ENCODE measurements at places on chromosomes 3 and 15.

GRCh38 chr3:44067431-44067830 is 174.3 kb upstream of the TOPAZ1 start:
- DNase-seq = no peak

DNA sequence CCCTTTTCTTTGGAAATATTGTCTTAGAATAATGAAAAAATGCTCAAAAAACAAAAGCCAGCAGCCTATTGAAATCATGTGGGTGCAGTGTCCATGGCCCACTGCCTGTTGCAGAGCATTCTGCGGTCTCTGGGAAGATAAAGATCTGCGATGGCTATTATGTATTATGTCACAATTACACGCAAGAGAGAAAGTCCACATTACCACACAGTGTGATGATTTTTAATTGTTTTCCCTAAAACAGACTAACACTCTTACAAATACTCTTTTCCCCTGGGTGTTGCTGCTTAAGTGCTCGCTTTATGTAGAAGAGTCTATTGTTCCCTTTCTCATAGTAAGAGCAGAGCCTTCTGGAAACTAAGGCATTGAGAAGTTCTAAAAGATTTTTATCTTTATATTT is 32.2 kb downstream of the SSR3 start:
- DNase-seq = no peak

GRCh38 chr3:189954733-189955665 is 165.7 kb downstream of the P3H2 start:
- DNase-seq = no peak

- DNase-seq = no peak
These were observed 5.9 kb downstream of the CHD2 start for GRCh38 chr15:92906020-92906419.

GRCh38 chr15:75151214-75152128 is 50.2 kb upstream of the C15orf39 start:
- no peak for DNase-seq

DNA sequence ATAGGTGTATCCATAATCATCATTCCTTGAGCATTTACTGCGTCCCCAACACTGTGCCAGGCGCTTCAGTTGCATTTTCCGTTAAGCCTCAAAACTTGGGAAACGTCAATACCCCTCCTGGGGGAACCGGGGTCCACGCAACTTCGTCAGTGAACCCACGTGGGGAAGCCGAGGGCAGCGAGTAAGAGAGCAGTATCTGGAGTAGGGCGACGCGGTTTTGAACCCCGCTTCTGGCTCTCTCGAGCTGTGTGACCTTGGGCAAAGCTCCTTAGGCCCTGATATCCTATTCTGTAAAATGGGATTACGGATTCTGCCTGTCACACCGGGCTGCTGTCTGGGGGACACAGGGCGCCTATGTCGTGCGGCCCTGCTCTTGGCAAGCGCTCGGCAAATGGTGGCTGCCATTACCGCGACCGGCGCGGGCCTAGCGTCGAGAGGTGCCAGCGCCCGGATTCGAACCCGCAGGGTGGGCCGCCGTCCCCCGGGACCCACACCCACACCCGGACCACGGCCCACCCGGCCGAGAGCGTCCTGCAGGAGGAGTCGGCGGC is 590 bp downstream of the POLG start:
- DNase-seq = no peak

GRCh38 chr3:187291512-187292132 is at the start of gene MASP1:
Gene MASP1 (minus strand): TSS chr3:187291737. CDS start chr3:187291632, 105 bp downstream.
- DNase-seq = no peak

- no peak for DNase-seq
These were observed 48.3 kb downstream of the EXD1 start for GRCh38 chr15:41182266-41182665.

- DNase-seq = no peak
These were observed 203.0 kb upstream of the PDZRN3 start for GRCh38 chr3:73827725-73828211.

DNA sequence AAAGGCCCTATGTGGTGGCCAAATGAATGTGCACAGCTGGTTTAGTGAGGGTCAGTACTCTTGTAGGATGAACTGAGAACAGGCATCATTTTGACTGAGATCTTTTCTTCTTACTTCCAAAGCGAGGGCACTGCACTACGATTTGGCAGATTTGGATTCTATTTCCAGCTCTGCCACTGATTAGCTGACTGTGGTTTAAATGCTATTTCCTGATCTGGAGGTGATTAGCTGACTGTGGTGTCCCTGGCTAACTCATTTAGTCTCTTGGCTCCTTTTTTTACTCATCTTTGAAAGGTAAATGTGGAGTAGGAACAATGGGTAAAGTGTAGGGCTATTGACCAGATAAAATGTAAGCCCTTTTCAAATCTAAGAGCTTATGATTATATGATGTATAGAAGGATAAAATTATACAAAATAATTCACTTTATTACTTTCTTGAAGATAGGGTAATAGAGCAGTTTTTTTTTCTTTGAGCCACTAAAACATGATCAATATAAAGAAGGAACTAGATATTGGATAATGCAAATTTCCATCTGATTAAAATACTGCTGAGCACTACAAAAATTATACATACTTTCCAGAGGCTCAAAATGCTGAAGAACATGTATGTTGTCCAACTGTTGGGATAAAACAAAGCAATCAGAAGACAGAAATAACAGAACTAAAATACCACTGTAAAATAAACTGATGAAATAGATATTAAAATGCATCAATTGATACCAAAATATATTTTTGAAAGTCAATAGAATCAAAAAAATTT is 39.7 kb upstream of the PLOD2 start:
- no peak for DNase-seq

DNA sequence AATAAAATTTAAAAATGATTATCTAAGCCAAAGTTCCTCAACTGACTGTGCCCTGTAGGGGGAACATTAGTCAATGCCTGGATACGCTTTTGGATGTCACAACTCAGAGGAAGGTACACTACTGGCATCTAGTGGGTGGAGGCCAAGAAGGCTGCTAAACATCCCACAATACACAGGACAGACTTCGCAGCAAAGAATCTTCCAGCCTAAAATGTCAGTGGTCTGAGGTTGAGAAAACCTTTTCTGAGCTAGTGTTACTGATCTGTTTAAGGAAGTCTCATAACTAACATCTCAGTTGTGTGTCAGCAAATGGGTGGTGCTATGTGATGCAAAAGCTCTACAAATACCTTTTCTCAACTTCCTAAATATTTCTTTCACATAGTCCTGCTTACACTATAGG is 20.9 kb upstream of the LDHAL6B start:
- DNase-seq = no peak

DNA sequence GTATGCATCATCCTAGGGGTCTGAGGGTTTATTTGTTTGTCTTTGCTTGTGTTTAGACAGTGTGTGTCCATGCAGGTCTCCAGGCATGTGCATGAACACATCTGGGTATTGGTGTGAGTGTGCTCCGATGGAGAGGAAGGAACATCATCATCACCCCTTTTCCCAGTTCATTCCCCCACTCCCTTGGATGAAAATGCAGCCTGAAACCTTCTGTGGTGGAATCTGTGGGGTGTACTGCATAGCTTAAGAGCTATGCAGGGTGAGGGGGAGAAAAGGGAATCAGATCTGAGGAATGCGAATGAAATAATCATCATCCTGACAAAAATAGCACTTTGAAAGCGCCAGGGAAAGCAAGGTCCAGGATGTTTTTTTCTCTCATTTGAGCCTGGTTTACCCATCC is 520.1 kb downstream of the NTRK3 start:
- DNase-seq = no peak

DNA sequence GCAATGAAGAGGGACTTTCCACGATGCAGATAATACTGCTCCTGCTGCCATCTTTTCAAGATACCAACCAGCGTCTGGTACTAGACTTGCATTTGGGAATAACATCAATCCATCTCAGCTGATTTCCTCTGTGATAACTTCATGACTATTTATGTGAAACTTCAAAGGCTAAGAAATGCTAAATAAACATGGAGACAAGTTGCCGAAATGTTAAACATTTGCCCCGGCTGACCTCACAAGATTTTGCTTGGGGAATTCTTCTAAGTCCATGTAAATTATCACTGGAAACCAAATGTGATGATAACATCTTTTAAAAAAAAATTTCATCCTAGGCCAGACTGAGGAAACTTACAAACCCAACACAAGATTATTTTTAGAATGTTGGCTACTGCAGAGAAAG is 185.8 kb upstream of the PRICKLE2 start:
- DNase-seq = no peak

GRCh38 chr3:141940194-141940776 is 63.8 kb downstream of the ATP1B3 start:
- DNase-seq = no peak

DNA sequence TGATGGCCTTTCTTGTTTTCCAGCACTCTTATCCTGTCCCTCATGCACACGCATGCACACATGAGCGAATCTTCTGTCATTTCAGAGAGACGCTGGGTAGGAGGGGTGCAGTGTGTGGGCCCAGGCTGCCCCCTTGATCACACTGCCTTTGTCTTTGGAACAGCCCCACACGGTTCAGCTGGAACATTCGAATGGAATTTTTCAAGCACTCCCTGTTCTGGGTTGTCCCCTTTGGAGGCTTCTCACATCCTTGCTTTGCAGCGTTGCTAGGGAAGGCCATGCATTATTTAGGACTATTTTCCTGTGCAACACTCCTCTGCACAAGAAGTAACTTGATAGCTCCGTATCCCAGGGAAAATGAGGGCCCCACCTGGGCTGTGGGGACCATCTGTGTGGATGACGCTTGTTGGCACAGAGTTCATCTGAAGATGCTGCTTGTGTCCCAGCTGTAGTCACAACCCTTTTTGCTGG is 78.4 kb downstream of the SPSB4 start:
- DNase-seq = no peak

DNA sequence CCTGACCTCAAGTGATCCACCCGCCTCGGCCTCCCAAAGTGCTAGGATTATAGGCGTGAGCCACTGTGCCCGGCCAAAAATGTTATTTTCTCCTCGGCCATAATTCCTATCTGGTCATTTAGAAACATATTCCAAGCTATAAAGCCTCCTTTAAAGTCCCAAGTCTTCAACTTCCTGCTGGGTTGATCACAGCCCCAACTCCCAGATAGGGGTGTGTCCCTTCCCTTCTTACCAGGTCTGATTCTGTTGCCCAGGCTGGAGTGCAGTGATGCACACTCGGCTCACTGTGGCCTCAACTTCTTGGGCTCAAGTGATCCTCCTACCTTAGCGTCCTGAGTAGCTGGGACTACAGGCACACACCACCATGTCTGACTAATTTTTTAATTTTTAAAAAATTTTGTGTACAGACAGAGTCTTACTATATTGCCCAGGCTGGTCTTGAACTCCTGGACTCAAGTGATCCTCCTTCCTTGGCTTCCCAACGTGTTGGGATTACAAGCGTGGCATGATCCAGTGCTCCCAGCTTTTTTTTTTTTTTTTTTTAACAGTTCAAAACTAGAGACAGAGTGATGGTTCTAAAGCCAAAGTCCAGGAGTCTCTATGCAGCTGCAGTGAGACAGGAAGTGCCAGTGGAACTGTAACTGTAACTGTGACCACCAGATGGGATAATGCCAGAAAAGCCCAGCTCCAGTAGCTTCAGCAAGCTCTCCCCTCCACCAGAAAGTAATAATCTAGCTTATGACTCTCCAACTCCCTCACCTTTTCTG is 8.2 kb upstream of the PRKAR2A start:
- DNase-seq = no peak

- DNase-seq = no peak
These were observed 143.3 kb downstream of the HCN4 start for GRCh38 chr15:73225358-73226015.

- no peak for DNase-seq
These were observed 25.5 kb upstream of the PDHB start for GRCh38 chr3:58459160-58459559.

DNA sequence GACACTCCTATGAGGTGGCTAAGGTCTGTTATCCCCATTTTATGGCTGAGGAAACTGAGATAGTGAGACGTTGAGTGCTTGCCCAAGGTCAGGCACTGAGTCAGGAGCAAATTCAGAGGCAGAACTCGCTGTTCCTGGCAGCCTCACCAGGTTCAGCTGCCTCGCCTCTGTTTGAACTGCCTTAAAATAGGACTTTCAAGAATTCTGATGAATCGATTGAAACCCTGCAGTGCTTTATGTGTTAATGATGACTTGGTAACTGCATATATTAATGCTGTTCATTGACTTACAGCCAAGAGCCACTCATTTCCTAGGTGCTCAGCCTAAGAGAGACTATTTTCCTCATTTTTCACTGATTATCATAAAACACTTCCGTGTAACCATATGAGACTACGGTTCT is 79.5 kb upstream of the BHLHE40 start:
- no peak for DNase-seq

DNA sequence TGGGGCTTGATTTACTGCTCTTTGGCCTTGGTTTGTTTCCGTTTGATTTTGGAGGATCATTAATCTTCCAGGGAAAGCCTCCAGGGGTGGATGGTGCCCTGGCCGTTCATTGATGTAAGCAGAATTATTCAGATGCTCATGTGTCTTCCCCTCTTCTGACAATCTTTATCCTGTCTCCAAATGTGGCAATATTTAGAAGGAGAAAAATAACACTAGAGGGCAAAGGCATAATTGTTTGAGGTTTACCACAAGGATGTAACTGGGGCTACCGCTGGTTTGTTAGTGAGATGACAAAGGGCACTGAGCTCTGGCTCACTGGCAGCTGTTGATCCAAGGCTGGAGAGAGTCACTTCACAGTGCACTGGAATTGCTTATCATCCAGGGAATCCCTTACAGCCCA is 18.2 kb upstream of the PLCL2 start:
- no peak for DNase-seq

- DNase-seq = no peak
These were observed 14.7 kb upstream of the SYN2 start for GRCh38 chr3:11989383-11990038.

DNA sequence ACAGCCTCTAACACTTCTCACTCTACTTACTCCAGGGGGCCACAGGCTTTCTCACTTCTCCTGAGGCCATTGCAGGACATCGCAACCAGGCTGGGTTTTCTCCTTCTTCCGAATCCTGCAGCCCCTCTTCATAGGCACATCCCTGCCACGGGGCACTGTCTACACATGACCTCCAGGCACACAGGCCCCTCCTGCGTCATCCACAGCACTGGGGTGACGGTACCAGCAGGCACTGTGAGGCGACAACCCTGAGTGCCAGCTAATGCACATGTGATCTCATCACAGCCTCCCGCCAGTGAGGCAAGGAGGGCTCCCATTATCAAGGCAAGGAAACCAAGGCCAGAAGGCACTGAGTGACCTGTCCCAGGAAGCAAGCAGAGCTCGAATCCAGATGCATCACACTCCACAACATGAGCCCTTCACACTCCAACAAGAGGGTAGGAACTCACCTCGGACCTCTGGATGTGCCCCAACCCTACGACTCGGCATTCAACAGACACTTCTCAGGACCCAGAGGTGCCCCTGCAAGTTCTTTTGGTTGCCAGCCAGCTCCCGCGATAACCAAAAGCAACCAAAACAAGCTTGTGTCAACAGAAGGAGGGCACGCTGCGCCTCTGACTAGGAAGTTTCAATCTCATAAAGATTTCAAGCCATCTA is 16.7 kb downstream of the FAM174B start:
- DNase-seq = no peak

DNA sequence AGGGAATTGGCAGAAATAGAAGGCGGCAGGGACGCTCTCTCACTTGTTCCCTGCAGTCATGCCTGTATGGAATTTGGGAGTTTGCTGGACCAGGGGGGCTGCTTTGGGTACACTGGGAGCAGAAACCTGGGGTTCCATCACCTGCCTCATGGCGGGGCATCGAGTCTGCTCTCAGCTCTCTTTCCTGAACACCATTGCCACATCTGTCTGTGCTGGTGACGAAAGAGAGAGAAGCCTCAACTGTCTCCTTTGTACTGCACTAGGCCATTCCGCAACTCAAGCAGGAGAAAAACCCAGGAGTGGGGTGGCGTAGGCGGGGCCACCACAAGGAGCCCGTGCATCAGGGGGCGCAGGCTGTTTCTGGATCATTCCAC is 14.0 kb downstream of the TMEM158 start:
- no peak for DNase-seq

- DNase-seq = no peak
These were observed 499.6 kb upstream of the KCNMB2 start for GRCh38 chr3:178036451-178037144.

Data from sciatic nerve (tissue), 2 donors.